NCI-H2029 treated with DMSO at 0.1 percent for 48 hours (cell line): ENCODE measurements at places on chromosomes 13 and 19.

GRCh38 chr13:79475569-79475968 lies 5.4 kb upstream of the NDFIP2 start:
- DNase-seq: no peak

DNA sequence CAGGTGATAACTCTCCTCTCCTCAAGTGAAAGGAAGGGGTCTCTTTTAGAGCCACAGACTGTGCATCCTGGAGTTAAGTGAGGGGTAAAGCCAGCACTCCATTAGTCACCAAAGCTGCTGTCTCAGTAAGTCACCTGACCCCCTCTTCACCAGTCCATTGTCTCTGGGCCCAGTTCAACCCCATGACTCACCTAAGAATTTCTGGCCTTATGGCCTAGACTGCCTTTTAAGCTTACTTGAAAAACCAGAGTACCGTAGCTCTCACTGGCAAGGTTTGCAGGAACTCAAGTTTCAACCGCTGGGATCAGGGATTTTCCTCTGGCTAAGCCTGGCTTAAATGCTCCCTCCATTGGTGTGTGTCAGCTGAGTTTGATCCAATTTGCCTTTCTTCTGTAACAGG lies 23.4 kb upstream of the EID2 start:
- DNase-seq: peak; percentile 33

DNA sequence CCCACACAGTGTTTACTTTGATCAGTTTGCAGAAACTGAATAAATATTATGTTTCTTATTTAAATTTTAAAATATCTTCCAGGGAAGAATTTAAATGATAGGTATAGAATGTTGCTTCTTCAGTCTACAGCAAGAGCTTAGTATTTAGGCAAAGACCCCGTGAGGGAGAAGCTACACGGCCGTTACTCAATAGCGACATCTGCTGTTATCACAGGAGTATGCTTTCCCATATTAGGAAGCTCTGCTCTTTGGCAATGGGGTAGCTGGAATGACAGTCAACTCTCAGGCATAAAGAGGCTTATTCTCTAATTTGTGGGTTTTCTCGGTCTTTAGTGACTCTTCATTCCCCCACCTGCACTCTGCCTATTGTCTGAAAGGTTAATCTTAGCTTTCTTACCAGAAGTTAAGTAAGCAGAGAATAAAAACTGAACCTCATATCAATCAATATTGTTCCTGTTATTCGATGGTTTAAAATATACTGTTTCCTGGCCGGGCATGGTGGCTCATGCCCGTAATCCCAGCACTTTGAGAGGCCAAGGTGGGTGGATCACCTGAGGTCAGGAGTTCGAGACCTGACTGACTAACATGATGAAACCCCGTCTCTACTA lies 13.2 kb upstream of the LHFPL6 start:
- peak; percentile 21 for DNase-seq

GRCh38 chr13:39825886-39826285 lies 170.4 kb downstream of the COG6 start:
- no peak for DNase-seq

- no peak for DNase-seq
These were observed 297.0 kb downstream of the FGF9 start for GRCh38 chr13:21967871-21968270.

- DNase-seq: no peak
These were observed 107.0 kb downstream of the FLT1 start for GRCh38 chr13:28387740-28388501.

DNA sequence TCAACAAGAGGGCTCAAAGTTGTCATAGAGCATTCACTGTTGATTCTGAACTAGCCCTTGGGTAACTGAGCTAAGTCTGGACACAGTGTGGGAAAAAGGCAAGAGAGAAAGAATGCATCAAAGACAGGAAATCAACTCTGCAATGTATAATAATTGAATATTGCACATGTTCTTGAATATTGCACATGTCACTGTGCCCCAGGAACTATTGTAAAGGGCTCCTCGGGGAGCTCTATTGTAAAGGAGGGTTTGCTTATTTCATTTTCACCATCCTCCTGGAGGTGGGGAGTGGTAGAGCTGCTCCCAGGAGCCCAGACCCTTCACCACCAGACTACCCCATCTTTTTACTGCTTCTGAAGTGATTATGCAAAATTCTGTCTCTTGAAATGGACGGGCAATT lies 44.4 kb upstream of the ITM2B start:
- DNase-seq: no peak

DNA sequence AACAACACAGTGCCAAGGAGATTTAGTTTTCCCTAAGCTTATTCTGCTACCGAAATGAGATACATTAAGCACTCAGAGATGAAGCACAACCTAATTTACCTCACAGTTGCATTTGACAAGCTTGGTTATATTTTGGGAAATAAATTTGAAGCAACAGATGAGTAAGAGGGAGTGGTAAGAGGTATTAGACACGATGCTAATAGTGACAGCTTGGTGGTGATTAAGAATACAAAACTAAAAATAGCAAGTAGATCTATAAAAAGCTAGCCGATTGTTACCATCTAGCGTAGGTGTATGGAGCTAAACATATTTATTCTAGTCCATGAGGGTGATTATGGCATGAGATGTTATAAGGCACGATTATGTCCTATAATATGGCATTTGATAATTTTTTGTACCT lies 208.5 kb downstream of the PCCA start:
- DNase-seq: no peak

GRCh38 chr19:8089664-8090601 lies 37.4 kb downstream of the CCL25 start:
- no peak for DNase-seq

DNA sequence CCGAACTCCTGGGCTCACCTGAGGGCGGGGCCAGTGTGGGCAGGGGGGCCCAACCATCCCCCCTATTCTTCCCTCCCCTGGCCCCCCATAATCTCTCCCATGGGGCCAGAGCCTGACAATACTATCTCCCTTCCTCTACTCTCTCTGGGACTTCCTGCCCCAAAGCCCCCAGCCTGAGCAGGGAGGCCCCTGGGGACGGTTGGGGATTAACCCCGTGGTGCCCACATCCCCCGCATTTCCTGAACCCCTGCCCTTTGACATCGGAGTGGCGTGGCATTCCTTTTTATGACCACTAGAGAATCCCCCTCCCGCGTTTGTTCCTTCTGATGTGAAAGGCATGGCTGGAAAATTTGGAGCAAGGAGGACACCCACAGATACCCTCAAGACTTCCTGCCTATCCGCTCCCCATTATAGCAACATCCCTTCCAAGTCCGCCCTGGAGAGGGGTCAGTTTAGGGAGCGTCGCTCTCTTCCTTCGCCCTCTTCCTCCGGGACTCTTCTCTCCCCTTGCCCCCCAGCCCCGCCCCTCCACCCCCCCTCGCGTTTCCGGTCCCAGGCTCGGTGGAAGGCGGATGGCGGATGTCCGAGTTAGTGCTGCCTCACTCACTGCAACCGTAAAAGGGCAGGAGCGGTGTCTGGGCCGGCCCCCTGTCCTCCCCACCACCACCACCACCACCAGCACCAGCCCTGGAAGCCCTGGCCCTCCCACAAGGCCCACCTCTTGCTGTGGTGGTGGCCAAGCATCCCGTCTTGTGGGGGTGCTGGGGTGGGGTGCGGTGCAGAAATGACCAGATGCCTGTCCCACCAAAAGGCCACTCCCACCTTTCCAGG lies 1.8 kb downstream of the VASP start:
- DNase-seq: peak; percentile 24

GRCh38 chr13:22077205-22077683 lies 406.4 kb downstream of the FGF9 start:
- no peak for DNase-seq

DNA sequence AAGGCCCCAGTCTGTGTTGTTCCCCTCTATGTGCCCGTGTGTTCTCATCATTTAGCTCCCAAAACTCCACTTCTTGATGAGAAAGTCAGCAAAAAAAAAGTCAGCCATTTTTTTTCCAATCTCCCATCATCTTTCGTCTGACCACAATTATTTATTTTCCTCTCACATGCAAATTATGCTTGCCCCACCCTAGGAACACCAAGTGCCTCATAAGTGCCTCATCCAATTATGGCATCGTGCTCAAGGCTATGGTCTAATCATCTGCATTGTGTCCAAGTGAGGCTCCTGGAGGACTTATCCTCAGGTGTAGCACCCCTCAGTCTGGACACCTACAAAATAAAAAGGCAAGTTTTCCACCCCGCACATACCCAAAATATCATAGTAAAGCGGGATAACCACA lies 20.8 kb upstream of the IPO5 start:
- no peak for DNase-seq

DNA sequence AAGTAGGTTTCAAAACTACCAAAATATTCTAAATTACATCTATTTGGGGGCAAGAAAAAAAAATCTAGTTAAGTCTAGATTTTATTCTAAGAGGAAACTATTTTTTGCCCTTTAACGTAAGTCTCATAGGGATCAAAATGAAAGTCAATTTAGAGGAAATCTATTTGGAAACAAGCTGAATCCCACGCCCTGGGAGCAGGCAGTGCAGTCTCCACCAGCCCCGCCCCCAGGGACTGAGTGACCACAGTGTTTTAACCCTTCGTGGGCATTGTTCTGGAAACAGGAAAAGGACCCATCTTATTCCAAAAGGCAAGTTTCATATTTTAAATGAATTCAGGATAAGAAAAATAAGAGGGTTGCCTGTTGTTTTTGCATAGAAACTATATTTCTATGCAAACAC lies 209.7 kb downstream of the SPRY2 start:
- no peak for DNase-seq

GRCh38 chr19:46717034-46717715 lies at the start of gene PRKD2:
TSS of gene PRKD2 (minus strand) at chr19:46717114. CDS start at chr19:46716370, 744 bp downstream.
- DNase-seq: no peak
